ENCODE measurements at places on chromosomes 6 and 20.

DNA sequence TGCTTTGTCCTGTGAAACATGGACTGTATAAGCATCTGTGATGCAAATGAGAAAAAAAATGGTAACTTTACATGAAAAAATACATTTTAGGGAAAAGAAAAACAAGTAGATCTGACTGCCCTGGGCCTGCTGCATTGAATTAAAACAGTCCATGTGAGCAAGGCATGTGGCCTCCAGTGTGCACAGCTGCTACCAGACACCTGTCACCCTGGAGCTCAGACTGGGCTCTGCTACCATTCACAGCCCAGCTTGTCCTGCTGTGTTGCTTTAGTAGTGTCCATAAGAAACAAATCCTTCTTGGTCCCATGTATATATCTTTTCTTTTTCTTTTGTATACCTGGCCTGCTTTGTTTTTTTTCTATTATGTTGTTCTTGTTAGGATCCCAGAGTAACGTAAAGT is 315.9 kb downstream of the NKAIN2 start:
- DNase-seq: no peak

DNA sequence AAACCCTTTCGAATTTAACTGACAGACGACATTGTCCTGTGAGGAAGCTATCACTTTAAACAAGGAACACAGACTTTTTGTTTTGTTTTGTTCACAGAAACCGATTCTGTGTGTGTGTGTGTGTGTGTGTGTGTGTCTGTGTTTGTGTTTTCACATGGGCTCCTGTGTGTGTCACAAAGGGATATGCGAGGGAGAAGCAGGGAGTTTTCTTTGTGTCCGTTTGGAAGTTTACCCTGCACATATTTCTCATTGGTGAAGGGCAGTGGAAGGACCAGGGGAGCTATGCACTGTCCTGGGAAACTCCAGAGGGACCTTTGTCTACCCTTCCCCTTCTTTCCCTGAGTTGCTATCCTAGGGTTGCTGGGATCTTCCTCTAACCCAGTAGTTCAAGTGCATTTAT is 17.7 kb downstream of the POM121L2 start:
- DNase-seq: no peak

DNA sequence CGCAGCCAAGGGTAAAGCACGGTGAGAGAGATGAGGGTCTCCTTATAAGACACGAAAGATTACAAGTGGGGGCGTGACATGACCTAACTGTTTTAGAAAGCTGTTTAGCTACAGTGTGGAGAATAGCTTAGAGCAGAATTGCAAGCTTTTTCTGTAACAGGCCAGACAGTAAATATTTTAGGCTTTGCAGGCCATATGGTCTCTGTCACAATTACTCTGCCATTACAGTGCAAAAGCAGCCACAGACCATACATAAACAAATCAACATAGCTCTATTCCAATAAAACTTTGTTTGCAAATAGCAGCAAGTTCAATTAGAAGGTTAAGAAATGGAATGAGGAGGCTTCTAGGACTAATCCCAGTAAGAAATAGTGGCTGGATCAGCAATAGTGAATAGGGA is 16.8 kb downstream of the PGM3 start:
- DNase-seq: no peak

GRCh38 chr20:47843886-47844567 is 58.7 kb upstream of the SULF2 start:
- DNase-seq: no peak

- DNase-seq: no peak
These were observed 47.6 kb downstream of the GRM4 start for GRCh38 chr6:34098045-34098936.

DNA sequence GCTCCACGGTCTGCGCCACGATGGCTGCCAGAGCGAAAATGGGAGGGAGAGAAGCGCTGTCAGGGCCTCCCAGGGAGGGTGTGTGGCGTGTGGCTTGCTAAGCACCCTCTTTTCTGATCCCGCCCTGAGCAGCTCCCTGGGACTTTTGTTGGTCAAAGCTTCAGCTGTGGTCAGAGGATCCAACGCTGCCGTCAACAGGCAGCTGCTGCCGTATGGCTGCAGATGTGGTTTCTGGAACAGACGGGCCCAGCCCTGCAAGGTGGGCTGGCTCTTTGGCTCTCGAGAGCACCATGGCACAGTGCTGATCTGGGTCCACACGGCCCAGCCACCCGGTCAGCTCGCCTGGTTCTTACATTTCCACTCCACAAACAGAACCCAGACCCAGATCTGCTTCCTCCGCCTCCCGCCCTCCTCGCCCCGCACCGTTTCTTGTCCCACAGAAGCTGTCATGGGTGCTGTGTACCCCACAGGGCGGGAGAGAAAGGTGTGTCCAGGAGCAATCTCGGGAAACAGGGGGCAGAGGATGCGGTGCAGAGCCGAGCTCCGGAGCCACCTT is 86.0 kb upstream of the BHLHE23 start:
- DNase-seq: no peak

- no peak for DNase-seq
These were observed 13.1 kb downstream of the RIOK1 start for GRCh38 chr6:7402716-7403115.

- no peak for DNase-seq
These were observed 47.7 kb downstream of the FRK start for GRCh38 chr6:116012951-116013350.

Measured in CD4-positive, alpha-beta memory T cell (primary cell).